ENCODE measurements at places on chromosomes 3 and 15.

GRCh38 chr3:137760341-137761098 is 3.6 kb upstream of the SOX14 start:
- no peak for DNase-seq

- no peak for DNase-seq
These were observed 171.4 kb downstream of the NSUN3 start for GRCh38 chr3:94234177-94234788.

- DNase-seq: no peak
These were observed 19.5 kb downstream of the CD47 start for GRCh38 chr3:108071368-108071767.

GRCh38 chr3:12751571-12751970 is 7.5 kb downstream of the TMEM40 start:
- DNase-seq: no peak

- no peak for DNase-seq
These were observed 186.3 kb downstream of the SATB1 start for GRCh38 chr3:18238746-18239331.

GRCh38 chr15:56744701-56745683 is 11.7 kb upstream of the ZNF280D start:
- no peak for DNase-seq

GRCh38 chr15:43168192-43169107 is 16.8 kb upstream of the CCNDBP1 start:
- DNase-seq: no peak

- DNase-seq: no peak
These were observed 370.1 kb downstream of the LRTM1 start for GRCh38 chr3:54557538-54558428.

GRCh38 chr3:134027631-134028030 is 2.1 kb downstream of the SLCO2A1 start:
- DNase-seq: no peak

DNA sequence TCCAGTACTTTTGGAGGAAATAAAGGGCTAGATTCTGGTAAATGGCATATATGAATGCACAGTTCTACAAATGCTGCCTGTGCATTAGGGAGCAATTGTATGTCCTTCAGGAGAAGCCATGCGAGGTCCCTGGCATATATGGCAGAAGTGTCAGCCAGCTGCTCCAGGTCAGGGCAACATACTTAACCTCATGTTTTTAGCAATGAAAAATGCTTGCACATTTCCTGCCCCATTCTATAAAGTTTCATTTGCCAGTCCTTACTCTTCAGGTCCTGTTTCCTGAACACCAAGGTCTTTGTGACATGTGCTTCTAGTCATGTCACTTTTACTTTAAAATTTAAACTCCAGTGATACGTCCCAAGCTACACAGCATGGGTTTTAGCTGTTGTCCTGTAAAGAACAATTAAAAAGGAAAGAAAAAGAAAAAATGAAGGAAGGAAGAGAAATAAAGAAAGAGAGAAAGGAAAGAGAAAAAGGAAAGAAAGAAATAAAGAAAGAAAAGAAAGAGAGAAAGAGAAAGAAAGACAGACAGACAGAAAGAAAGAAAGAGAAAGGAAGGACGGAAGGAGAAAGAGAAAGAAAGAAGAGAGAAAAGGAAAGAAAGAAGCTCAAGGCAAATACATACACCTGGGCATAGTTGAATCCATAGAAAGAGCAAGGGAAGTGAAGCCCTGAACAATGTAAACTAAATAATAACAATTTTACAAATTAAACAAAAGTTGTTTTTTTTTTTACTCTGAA is 20.1 kb upstream of the PTX3 start:
- DNase-seq: no peak

DNA sequence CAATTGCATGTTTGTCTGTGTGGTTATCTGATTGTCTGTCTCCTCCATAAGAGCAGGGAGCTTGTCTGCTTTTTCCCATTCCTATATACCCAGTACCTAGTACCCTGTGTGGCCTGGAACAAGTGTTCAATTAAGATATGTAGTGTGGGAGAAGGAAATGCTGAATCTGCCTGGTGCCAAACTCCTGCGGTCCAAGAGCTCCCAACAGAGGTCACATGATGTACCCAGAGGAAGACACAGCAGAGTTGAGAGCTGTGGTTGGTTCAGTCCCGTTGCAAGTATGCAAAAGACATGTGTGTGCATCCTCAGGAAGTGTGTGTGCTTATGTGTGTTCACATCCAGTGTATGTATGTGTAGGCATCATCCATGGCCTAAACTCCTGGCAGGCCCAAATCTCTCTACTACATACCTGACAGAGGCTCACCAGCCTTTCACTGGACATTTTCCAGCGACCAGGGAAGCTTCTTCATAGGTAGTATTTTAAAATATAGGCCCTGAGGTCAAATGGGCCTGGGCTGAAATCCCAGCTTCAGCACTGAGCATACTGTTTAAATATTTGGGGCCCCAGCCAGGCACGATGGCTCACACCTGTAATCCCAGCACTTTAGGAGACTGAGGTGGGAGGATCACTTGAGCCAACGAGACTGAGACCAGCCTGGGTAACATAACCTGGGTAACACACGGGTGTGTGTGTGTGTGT is 34.0 kb upstream of the ITGA11 start:
- no peak for DNase-seq

DNA sequence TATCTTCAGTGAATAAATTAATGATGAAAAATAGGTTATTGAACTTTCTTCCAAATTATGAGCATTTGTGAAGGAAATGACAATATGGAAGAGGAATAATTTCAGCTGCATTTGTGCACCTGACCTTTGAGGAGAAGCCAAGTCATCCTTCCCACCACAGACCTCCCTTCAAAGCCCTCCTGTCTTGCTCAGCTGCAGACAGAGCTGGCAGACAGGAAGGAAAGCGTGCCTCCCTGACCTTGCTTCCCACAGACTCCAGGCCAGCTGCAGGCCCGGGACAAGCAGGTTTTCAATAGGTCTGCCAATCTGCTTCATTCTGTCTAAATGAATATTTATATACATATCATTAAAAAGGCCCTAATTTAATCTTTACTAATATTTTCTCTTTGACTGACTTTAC is 152.9 kb upstream of the RBMS3 start:
- DNase-seq: no peak

DNA sequence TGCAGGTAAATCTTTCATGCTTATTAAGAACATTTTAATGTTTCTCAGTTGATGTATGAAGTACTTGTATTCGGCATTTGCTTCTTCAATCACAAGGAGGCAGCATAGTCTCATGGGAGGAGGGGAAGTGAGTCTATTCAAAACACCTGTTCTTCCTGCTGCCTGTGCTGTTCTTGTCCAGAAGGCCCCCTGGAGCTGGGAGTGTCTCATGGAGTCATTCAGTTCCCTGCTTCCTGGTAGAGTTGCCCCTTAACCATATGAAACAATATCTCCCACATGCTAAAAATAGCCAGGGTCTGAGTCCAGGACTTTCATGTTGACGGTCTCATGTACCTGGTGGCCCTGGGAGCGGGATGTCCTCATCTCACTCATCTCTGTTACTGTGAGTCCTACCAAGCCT is 15.5 kb upstream of the PPP1R2 start:
- DNase-seq: no peak

- no peak for DNase-seq
These were observed 645.8 kb upstream of the TBL1XR1 start for GRCh38 chr3:177842743-177843734.

- no peak for DNase-seq
These were observed 1.8 kb downstream of the LIMD1 start for GRCh38 chr3:45596290-45596791.

GRCh38 chr3:133477487-133477886 is 77.6 kb downstream of the BFSP2 start:
- DNase-seq: no peak

DNA sequence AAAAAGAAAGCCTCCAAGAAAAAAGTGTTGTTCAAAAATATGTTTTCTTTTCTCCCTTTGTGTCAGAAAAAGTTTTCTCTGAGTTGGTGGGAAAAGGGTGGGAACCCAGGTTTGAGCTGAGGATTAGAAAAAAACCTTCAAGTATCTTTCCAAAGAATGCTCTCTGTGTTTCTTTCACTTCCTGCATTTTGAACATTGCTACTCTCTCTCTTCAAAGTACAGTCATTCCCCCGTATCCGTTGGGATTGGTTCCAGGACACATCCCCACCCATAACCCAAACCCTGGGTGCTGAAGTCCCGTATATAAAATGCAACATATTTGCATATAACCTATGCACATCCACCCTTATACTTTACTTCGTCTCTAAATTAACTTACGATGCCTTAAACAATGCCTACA is 139.6 kb downstream of the TMCO5A start:
- no peak for DNase-seq

GRCh38 chr3:48612309-48612708 is 2.9 kb upstream of the UQCRC1 start:
- DNase-seq: no peak

GRCh38 chr15:27854601-27855000 is 244.5 kb downstream of the OCA2 start:
- DNase-seq: no peak

- no peak for DNase-seq
These were observed 3.9 kb upstream of the BNC1 start for GRCh38 chr15:83288381-83288801.

GRCh38 chr3:143326983-143327778 is 207.6 kb downstream of the CHST2 start:
- DNase-seq: no peak

GRCh38 chr3:179398574-179399231 is 51.2 kb downstream of the MFN1 start:
- DNase-seq: no peak

GRCh38 chr3:152511904-152512303 is 243.2 kb downstream of the MBNL1 start:
- DNase-seq: no peak

GRCh38 chr3:107861422-107861821 is 229.4 kb downstream of the CD47 start:
- no peak for DNase-seq

- no peak for DNase-seq
These were observed 531.6 kb downstream of the SHQ1 start for GRCh38 chr3:72316501-72317279.

DNA sequence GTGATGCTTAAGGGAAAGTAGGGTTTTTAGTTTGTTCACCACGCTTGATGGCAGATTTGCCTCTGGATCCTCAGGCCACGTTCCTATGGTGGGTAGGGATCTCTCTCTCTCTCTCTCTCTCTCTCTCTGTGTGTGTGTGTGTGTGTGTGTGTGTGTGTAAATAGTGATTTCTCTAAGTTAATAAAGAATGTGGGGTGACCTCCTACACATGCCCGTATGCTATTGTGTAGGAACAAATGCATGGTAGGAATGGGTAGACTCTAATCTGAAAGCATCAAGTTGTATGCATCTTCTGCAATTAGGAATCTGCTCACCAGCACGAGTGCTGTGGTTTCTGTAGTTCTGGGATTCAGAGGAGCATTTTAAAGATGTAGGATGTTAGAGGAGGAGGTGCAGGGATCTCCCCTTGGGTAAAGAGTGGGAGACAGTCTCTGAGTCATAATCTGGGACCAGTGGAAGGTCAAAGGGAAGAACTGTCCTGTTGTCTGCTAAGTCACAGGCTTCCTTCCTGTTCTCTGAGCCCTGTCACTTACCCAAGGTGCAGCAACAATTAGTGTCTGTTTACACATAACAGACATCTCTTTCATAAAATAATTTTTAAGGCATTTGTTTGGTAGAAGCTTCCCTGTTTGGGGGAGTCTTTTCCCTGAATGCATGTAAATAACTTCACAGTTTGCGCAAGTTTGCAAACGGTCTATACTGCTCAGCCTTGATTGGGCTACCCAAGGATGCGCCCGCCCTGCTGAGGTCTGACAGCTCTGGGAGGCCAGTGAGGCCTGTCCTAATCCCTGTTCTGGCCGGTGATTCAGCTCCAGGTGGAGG is 139.8 kb downstream of the IGF1R start:
- DNase-seq: no peak

Measured in stimulated activated CD4-positive, alpha-beta T cell treated with anti-CD3 and anti-CD28 coated beads, Interleukin-4, amount 100 ng/mL, for 48 hours (primary cell).